T-helper 17 cell (primary cell): ENCODE measurements at places on chromosomes 7 and 10.

DNA sequence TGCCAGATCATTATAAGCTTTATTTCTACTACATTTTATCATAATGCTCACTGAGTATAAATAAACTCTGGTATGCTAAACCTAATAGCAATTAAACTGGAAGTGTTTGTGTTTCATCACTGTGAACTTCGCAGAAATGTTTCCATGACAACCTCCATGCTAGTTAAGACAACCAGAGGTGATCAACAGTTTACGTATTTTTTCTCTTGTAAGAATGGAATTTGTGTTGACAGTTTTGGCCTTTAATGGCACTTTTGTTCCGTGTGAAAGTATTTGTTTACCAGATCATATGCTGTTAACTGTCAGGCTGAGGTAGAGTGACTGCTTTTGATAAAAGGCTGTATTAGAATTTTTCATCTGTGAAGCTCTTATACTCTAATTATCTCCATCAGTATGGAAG is 212.1 kb upstream of the PPP1R3A start:
- no peaks in the 10 kb centered on the region for H3K4me1 ChIP-seq
- DNase-seq: no peak
- peaks cover 7% of the 10 kb centered on the region for H3K27me3 ChIP-seq
- no peak overlapping the region for H3K27ac ChIP-seq
- peaks cover 2% of the 10 kb centered on the region for H3K36me3 ChIP-seq

- H3K27me3 ChIP-seq: no peaks in the 10 kb centered on the region
- DNase-seq: no peak
- H3K4me3 ChIP-seq: no peak overlapping the region
- no peaks in the 10 kb centered on the region for H3K36me3 ChIP-seq
Measured at GRCh38 chr10:129094233-129094632, 372.8 kb upstream of the MGMT start.

DNA sequence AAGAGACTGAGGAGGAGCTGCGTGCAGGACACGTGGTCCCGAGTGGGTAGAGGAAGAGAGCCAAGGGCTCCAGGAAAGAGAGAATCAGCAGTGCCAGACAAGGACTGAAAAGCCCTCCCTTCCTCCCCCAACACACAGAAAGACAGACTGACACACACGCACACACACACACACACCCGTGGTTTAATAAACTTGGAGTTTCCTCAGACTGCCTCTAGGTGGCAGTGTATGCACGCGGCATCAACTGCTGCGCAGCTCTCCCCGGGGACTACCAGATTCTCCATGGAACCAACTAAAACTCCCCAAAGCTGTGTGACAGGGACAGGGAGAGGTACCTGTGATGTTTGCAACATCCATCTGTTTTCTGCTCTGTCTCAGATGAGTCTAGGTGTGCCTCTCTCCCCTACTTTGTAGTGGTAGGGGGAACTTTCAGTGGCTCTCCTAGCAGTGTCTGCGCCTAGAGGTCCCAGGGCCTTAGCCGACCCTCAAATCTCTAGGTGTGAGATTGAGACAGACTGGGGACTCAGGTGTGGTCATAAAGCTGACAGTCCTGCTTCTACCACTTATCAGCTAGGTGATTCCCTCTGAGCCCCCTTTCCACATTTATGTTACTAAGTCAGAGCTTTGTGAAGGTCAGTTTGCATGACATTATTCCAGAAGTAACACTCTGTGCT is 9.3 kb upstream of the TSPAN14 start:
- H3K36me3 ChIP-seq: no peaks in the 10 kb centered on the region
- no peak for DNase-seq
- peaks cover 39% of the 10 kb centered on the region for H3K4me1 ChIP-seq
- no peaks in the 10 kb centered on the region for H3K27me3 ChIP-seq
- H3K4me3 ChIP-seq: peak overlapping the region; percentile 12

DNA sequence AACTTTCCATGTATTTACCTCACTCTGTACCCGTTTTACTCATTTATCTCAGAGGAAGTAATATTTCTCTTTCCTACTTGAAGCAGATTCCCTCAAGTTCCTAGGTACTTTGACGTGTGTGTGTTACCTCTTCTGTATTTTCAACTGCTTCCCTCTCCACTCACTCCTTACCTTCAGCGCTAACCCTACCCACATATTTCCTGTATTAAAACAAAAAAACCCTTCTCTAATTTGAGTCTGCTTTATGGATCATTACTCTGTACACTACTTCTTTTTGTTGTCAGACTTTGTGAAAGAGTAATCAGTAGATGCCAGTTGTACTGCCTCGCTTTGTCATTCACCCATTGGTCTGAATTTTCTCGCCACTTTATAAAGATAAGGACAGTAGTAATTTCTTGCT is 74.0 kb downstream of the CDK13 start:
- H3K36me3 ChIP-seq: peaks cover 3% of the 10 kb centered on the region
- peak overlapping the region; percentile 66 for H3K27ac ChIP-seq
- no peak overlapping the region for H3K4me3 ChIP-seq
- no peaks in the 10 kb centered on the region for H3K27me3 ChIP-seq
- peaks cover 9% of the 10 kb centered on the region for H3K4me1 ChIP-seq
- DNase-seq: no peak

DNA sequence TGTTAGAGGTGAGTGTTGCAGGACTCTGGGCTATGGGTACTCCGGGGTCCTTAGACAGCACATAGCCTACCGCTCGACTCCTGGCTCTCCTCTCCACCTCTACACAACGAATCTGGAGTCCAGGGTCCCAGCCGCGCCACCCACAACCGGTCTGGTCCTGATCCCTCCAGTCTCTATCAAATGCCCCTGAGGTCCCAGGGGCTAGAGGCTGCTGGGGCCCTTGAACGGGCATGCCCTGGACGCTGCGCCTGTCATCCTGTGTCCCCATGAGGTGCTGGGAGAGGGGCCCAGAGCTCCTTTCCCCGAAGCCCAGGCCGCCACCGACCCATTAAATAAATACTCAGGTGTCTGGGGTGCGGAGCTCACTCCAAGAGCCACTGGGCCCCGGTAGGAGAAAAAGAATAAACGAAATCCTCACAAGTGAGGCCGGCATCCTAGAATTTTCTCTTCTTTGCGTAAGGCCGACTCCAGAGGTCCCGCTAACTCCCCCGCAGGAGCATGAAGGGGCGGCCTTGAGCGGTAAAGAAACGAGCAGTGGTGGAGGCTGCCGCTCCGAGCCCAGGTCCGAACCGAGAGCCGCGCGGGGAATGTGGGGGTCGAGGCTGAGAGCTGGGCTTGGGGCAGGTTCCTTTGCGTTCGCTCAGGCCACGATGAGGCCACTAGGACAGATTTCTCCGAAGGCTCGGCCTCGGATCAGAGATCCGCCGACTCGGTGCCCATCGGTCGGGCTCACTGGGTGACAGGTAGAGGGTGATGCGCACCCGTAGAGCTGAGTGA is 166.7 kb downstream of the NRF1 start:
- H3K27me3 ChIP-seq: peaks cover 38% of the 10 kb centered on the region
- peaks cover 21% of the 10 kb centered on the region for H3K4me1 ChIP-seq
- peaks cover 2% of the 10 kb centered on the region for H3K36me3 ChIP-seq
- H3K27ac ChIP-seq: no peak overlapping the region

GRCh38 chr10:128958834-128959690 is 508.0 kb upstream of the MGMT start:
- H3K27ac ChIP-seq: no peak overlapping the region
- H3K36me3 ChIP-seq: no peaks in the 10 kb centered on the region
- no peaks in the 10 kb centered on the region for H3K4me1 ChIP-seq
- no peak for DNase-seq
- no peak overlapping the region for H3K4me3 ChIP-seq

GRCh38 chr7:6437251-6437650 is 10.5 kb downstream of the DAGLB start:
- H3K27me3 ChIP-seq: no peaks in the 10 kb centered on the region
- peaks cover 26% of the 10 kb centered on the region for H3K4me1 ChIP-seq
- H3K36me3 ChIP-seq: peaks cover 2% of the 10 kb centered on the region
- H3K4me3 ChIP-seq: no peak overlapping the region
- H3K27ac ChIP-seq: no peak overlapping the region

- H3K27ac ChIP-seq: no peak overlapping the region
- no peaks in the 10 kb centered on the region for H3K4me1 ChIP-seq
- no peak overlapping the region for H3K4me3 ChIP-seq
Measured at GRCh38 chr7:19482628-19483027, 226.2 kb downstream of the POLR1F start.

DNA sequence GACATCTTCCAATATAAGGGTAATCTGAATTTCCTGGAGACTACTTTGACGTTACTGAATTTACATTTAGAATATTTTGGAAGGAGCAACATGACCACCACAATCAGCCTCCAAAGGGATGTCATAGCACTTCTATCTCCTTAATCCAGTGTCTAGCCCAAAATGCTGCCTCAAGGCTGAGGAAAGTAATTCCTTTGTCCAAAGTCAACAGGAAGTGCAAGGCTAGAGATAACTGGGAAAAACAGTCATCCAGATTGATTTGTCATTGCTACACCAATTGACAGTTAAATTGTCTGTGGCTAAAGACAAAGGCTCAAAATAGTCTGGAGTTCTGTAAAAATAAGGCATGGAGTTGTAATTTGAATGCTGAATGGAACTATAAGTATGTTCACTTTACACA is 3.9 kb upstream of the TFPI2 start:
- H3K36me3 ChIP-seq: peaks cover 3% of the 10 kb centered on the region
- H3K4me1 ChIP-seq: peaks cover 9% of the 10 kb centered on the region
- peaks cover 53% of the 10 kb centered on the region for H3K27me3 ChIP-seq
- no peak overlapping the region for H3K27ac ChIP-seq
- DNase-seq: no peak

DNA sequence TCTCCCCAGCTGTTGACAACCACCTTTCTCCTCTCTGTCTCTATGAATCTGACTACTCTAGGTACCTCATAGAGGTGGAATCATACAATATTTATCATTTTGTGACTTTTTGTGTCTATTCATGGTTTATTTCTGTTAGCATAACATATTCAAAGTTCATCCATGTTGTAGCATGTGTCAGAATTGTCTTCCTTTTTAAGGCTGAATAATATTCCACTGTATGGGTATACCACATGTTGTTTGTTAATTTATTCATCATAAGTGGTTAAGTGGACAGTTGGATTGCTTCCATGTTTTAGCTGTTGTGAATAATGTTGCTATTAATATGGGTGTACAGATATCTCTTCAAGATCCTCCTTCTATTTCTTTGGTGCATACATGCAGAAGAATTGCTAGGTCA is 69.9 kb upstream of the COMTD1 start:
- peaks cover 11% of the 10 kb centered on the region for H3K36me3 ChIP-seq
- no peak for DNase-seq
- H3K4me3 ChIP-seq: no peak overlapping the region
- H3K27me3 ChIP-seq: no peaks in the 10 kb centered on the region

GRCh38 chr10:57145548-57145947 is 784.5 kb upstream of the ZWINT start:
- no peak overlapping the region for H3K27ac ChIP-seq
- DNase-seq: no peak
- H3K27me3 ChIP-seq: no peaks in the 10 kb centered on the region
- no peaks in the 10 kb centered on the region for H3K36me3 ChIP-seq
- no peaks in the 10 kb centered on the region for H3K4me1 ChIP-seq

GRCh38 chr10:112958275-112958995 is 8.4 kb downstream of the TCF7L2 start:
- peaks cover 6% of the 10 kb centered on the region for H3K4me1 ChIP-seq
- peaks cover 5% of the 10 kb centered on the region for H3K36me3 ChIP-seq
- no peak for DNase-seq
- no peak overlapping the region for H3K27ac ChIP-seq
- peaks cover 46% of the 10 kb centered on the region for H3K27me3 ChIP-seq

DNA sequence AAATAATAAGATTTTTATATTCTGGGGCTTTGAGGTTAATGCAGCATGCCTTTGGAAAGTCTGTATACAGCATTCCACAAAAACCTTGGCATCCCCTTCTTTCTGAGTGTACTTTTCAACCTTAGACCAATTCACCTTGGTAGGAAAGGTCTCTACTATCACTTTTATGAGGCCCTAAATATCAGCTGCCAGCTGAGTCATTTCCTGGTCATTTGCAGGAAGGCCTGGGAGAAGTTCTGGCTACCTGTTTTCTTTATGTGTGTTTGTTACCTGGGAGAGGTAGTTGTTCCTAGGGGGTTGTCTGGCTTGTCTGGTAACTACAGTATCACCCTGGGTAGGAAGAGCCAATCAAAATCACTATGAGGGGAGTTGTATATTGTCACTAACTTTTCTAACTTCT is 4.1 kb downstream of the SPAM1 start:
- no peak for DNase-seq
- no peaks in the 10 kb centered on the region for H3K4me1 ChIP-seq
- H3K36me3 ChIP-seq: no peaks in the 10 kb centered on the region
- peaks cover 13% of the 10 kb centered on the region for H3K27me3 ChIP-seq

GRCh38 chr10:24701447-24701846 is 22.2 kb downstream of the ARHGAP21 start:
- no peaks in the 10 kb centered on the region for H3K27me3 ChIP-seq
- H3K4me3 ChIP-seq: no peak overlapping the region
- H3K4me1 ChIP-seq: peaks cover 16% of the 10 kb centered on the region
- no peak overlapping the region for H3K27ac ChIP-seq

DNA sequence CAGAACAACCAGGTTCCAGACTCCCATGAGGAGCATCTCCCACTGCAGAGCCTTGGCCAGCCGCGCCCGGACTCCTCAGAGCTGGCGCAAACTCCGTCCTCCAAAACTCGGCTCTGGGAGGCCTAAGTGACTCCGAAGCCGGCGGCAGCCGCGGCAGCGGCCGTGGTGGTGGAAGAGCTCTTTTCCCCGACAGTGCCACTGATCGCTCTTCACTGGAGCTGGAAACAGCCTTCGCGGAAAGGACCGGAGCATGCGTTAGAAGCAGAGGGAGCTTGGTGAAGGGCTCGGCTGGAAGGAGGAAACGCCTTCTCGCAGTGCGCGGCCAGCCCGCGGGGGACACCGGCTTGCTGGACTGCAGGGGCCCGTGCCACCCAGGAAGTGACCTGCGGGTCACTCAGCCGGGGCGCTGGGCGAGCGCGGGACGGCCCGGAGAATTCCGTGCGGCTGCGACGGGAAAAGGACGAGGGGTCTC is 5.0 kb upstream of the HOXA13 start:
- no peak for DNase-seq
- peak overlapping the region; percentile 73 for H3K4me3 ChIP-seq
- peaks cover 94% of the 10 kb centered on the region for H3K27me3 ChIP-seq
- H3K36me3 ChIP-seq: peaks cover under 1% of the 10 kb centered on the region

DNA sequence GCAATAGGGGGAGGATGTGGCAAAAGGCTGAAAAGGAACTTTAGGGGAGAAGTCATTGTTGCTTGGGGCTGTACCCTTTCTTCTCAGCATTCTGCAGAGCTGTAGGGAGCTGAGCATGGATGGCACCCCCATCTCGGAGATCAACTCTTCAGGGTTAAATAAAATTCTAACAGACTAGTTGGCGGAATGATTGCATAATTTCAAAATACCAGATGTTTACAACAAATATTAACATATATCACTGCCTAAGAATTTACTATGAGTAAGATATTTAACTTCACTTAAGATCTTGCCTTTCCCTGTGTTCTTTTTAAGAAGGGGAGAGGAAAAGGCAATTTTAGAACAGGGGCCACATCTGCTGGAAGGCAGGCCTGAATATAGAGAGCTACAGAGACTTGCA is 509 bp upstream of the OR2F1 start:
- peaks cover 49% of the 10 kb centered on the region for H3K27me3 ChIP-seq
- no peak overlapping the region for H3K4me3 ChIP-seq
- peaks cover 2% of the 10 kb centered on the region for H3K36me3 ChIP-seq
- H3K4me1 ChIP-seq: no peaks in the 10 kb centered on the region
- DNase-seq: no peak
